HepG2 (cell line): ENCODE measurements at places on chromosomes 6 and 20. TPM values are rescaled to one million over a fixed set of nuclear protein-coding genes. Genes with fewer than 3 reads are reported as not detected.

DNA sequence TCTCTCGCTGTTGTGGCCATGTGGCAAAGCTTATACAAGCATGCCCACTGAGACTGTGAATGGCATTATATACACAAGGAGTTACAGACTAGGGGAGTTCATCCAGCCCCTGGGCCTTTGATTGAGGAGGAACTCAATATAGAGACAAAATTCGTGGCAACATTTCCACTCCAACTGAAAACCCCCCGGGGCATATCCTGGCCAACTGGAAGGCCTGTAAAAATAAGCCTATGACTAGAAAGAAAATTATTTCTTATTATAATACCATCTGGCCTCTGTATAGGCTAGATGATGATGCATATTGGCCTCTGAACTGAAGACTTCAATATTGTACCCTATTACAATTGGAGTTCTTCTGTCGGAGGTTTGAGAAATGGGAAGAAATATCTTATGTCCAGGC, 175.5 kb upstream of the GJE1 start:
- DNase-seq, result no peak

- DNase-seq, result no peak
Observed at GRCh38 chr20:48265791-48266190, 480.5 kb upstream of the SULF2 start.

The ARG1 gene
- total RNA-seq, result 2.2 and 3.5 TPM in 2 replicates

DNA sequence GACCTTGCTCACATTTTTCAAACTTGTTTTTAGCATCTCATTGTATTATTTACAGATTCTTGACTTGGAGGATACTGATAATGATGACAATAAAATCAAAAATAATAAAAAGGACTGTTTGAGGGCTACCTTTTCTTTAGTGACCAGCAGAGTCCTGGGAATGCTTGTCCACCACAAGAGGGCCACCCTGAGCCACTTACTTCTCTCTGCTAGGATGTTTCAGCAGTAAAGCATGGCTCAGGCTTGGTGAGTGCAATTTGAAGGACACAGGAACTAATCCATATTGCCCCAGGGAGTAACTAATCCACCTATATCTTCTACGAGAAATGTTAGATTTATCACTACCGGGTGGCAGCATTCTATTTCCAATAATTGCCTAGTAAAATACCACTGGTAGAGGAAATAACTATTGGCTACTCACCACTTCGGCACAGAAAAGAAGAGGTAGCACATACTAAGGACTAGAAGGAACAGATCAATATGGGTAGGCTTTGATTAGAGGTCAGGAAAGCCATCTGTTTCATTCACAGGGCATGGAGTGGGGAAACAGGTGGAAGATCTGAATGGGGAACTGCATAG, 5.8 kb upstream of the KIAA0408 start:
- peak; percentile 54 for DNase-seq

- DNase-seq, result no peak
Observed at GRCh38 chr6:91575032-91575431, 988.2 kb upstream of the MAP3K7 start.

- no peak for DNase-seq
Observed at GRCh38 chr6:92147246-92147645, 1272.1 kb downstream of the EPHA7 start.

DNA sequence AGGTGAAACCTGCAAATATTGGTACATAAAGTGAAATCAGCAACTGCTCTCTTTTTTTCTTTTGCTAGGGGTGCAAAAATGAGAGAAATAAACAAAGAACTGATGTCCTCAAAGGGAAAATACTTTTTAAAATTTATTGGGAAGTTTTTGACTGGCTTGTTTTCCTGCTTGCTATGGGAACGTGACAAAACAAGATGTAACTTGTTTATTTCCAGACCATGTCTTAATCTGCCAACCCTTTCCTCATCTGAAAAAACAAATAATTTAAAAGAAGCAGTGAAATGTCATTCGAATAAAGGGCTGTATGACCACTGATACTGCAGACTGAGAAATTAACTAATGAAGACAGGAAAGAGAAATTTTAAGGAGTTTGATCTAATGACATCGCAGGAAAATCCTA, 221.9 kb downstream of the CBLN4 start:
- no peak for DNase-seq

DNA sequence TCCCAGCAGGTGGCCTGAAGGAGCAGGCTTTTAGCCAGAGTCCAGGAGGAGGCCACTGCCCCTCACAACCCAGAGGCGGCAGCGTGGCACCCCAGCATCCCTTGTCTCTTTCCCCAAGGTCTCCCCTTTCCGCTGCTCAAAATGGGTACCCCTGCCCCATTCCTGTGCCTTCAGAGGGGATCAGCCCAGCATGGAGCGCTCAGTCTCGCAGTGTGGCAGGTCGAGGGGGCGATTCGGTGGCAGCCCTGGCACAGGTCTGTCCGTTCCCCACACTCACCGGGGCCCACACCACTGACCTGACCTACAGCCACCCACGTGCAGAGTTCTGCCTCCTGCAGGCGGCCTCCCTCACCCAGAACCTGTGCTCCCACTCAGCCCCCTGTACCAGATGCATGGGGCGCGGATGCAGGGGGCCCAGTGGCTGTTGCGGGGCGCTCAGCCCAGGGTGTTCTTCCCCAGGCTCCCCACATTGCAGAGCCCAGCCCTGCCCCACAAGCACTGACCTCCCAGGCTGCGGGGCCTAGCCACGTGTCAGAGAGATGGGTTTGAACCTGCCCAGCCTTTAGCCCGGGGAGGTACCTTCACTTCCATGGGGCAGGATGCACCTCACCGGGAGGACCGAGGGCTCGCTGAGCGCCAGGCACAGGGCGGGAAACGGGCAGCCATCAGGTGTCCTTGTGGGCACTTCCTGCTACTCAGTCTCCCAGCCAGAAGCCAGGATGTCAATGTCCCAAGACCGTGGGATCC, 41.8 kb downstream of the DSTN start:
- peak; percentile 65 for DNase-seq

The NKAIN2 gene
- not detected in 2 replicates for total RNA-seq

The WASF1 gene
- total RNA-seq, result 8.5 and 10.3 TPM in 2 replicates

DNA sequence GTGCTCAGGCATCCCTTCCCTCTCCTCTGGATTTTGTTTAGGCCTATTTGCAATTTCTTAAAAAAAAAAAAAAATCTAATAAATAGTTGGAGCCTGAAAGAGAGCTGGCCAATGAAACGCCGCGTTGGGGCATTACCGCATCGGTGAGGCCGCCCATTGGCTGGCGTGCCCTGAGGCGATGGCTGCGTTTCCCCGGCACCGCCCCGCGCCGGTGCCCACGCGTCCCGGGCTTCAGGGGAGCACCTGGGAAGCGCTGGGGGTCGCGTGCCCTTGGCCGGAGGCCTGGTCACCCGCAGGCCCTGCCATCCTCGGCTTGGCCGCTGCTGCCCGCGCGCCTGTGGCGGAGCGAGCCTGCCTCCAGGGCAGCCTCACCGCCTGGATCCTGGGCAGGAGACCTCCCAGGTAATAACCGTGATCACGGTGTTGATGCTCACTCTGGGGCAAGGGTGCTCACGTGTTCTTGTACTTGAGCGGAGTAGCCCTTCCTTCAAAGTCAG, 155.4 kb downstream of the NRN1 start:
- no peak for DNase-seq

The OVOL2 gene
- total RNA-seq, result 0.21 and 0.31 TPM in 2 replicates

DNA sequence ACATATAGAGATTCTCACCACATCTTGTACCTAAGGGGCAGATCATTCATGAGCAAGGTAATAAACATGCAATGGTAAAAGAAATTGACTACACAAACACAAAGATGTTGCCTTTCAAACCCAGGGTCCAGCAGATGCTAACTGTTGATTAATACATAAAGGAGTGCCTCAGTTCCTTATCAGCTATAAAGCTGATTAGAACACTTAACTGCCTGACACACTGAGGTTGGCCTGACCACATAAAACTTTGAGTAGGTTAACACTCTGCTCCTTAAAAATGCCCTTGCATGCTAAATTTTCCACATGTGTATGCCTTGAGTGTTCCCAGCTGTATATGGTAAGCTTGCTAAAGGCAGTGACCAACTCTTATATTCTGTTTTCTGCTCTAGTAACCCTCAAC, 14.9 kb downstream of the CRISP2 start:
- no peak for DNase-seq

GRCh38 chr6:136613477-136613876, 63.3 kb upstream of the MAP7 start:
- DNase-seq, result no peak

DNA sequence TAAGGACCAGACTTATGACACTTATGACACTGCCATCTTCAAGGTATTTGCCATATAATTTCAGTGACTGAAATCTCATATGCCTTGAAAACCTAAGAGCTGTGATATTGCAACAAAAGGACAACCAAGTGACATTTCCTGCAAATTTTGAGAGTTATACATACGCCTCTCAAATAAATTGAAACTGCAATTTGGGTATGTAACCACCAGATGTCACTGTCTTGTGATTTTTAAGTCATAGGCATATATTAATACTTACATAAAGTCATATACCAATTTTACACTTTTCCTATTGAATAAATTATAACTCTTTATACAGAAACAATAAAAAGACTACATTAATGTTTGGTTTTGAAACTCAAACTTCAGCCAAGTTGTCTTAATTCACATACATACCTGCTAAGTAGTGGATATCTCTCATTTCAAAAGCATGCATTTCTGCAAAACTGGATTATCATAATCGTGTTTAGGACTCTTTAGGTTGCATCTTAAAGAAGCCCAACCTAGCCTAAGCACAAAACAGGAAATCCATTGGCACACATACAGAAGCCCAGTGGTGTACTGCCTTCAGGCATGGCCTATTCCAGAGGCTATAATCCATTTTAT, 180.2 kb downstream of the PACRG start:
- peak; percentile 7 for DNase-seq

- no peak for DNase-seq
Observed at GRCh38 chr6:161139766-161140553, 133.9 kb downstream of the AGPAT4 start.

DNA sequence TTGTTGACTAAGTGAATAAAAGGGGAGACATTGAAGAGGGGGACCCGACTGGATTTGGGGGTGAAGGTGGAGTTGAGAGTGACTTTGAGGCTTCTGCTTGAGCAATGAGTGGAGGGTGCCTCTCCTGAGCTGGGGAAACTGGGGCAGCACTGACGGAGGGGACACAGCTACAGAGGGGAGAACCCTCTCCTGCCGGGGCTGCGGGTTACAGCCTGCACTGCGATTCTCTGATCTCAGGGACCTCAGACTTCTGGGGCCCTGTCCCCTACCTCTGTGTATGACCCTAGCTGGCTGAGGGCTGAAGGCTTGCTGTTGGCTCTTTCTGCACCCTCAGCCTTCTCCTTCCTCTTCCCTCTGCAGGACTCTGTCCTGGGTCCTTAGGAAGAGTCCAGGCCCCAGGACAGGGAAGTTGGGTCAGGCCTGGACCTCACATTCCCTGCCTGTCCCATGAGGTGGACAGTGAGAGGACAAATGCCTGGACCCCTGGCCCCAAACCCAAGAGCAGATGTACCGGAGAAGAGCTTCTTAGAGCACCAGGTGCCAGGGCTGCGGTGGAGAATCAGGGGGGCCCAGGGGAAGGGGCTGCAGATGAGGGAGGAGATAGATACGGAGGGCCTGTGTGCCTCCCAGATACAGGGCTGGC, 13.7 kb upstream of the FAM110A start:
- DNase-seq, result no peak
